ENCODE measurements at places on chromosomes 2 and 18.

GRCh38 chr18:56373601-56374000 is 264.8 kb downstream of the TXNL1 start:
- DNase-seq = no peak

GRCh38 chr2:44551497-44551896 is 189.8 kb downstream of the CAMKMT start:
- DNase-seq = no peak

GRCh38 chr18:47949202-47949601 is 18.7 kb upstream of the SMAD2 start:
- DNase-seq = no peak

DNA sequence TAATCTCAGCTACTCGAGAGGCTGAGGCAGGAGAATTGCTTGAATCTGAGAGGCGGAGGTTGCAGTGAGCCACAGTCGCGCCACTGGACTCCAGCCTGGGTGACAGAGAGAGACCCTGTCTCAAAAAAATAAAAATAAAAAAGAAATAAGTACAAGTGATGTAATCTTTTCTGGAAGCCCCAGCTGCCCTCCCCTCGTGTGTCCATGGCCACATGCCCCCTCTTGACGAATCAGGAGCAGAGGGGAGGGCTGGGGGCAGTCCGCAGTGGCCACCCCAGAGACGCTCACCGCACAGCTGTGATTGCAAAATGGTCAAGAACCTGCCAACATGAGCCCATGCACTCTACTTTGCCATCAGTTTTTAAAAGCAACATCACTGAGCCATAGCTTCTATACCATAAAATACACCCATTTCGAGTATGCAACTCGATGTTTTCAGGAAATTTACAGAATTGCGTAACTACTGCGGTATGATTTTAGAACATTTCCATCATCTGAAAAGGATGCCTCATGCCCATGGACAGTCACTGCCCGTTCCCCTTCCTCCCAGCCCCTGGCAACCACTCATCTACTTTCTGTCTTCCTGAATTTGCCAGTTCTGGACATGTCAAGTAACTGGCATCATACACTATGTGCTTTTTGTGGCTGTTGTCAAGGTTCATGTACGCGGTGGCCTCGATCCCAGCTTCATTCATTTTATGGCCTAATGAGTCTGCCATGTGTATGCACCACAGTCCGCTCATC is 88.1 kb downstream of the NDUFA10 start:
- DNase-seq = no peak

DNA sequence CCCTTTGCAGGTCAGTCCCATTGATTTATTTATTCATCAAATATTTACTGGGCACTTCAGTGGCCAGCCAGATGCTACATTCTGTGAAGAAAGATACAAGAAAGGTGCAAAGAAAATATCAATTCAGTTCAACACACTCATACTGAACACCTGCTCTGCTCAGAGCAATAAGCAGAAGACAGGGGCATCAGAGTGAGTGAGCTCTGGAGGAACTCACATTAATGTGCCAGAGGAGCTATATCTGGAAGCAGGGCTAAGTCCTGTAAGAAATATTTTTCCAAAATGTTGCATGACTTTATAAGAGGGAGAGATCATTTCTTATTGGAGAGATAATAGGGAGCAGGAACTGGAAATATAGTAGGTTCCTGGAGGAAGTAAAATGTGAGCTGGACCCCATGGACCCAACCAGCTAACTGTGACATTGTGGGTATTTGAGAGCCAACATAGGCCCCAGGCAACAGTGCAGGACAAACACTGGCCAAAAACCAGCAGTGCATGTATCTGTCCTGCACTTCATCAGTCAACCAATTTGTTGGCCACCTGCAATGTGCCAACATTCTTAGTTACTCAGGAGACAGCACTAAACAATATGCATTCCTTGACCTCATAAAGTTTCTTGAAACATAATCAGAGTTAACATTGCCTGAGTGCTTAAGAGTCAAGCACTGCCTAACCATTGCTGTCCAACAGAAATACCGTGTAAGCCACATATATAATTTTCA is 102.7 kb upstream of the PTPRM start:
- no peak for DNase-seq

- DNase-seq = peak; percentile 60
Measured at GRCh38 chr18:59268721-59269562, 4.3 kb downstream of the RAX start.

- DNase-seq = no peak
Measured at GRCh38 chr2:157433394-157433793, 10.5 kb downstream of the CYTIP start.

GRCh38 chr18:79792096-79792987 is 5.4 kb upstream of the KCNG2 start:
- DNase-seq = no peak

GRCh38 chr2:216548901-216549331 is 50.3 kb downstream of the RPL37A start:
- DNase-seq = no peak

GRCh38 chr2:237604960-237605359 is 14.4 kb upstream of the RAB17 start:
- no peak for DNase-seq

GRCh38 chr18:26635466-26635865 is 87.1 kb upstream of the KCTD1 start:
- no peak for DNase-seq

DNA sequence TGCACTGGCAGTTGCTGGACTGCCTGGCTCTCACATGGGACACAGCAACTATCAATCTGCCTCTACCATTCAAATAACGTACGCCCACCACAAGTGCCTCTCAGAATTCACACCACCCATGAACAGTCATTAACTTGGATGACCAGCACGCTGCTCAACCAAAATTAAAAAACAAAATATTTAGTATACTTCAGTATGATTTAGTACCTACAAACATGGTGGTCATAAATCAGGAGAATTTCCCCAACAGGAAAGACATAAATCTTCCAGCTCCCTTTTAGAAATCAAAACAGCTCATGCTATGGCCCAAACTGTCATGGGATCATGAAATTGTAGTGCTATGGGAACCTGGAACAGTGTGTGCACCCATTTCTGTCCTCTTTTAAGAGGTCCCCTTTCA is 317.4 kb upstream of the ETAA1 start:
- no peak for DNase-seq

- no peak for DNase-seq
Measured at GRCh38 chr2:19753314-19753713, 148.5 kb downstream of the TTC32 start.

DNA sequence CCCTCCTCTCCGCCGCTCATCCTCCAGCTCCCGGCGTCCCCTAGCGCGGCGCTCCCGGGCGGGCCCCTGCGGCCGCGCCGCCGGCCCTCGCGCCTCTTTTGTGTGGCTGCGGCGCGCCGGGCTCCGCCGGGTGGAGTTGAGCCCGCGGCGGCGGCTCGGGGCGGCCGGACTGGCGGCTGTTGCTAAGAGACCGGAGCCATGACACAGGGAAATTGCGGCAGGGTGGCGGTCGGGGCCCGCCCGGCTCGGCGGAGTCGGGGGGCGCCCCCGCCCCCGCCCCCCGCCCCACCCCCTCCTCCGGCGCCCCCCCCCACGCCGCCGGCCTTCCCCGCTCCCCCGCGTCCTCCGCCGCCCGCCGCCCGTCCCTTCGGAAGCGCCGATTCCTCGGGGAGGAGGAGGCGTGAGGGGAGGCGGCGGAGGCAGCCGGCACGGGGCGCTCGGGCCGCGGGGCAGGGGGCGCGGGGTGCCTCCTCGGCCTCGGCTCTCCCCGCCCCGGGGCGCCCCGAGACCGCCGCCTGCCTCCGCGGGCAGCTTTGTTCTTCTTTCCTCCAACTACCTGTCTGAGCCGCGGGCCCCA is at the start of gene TMEM200C:
Gene TMEM200C (minus strand): TSS at position 224 of the 577 bp plus-strand sequence. CDS start 3,459 bp downstream, outside the sequence.
- peak; percentile 60 for DNase-seq

DNA sequence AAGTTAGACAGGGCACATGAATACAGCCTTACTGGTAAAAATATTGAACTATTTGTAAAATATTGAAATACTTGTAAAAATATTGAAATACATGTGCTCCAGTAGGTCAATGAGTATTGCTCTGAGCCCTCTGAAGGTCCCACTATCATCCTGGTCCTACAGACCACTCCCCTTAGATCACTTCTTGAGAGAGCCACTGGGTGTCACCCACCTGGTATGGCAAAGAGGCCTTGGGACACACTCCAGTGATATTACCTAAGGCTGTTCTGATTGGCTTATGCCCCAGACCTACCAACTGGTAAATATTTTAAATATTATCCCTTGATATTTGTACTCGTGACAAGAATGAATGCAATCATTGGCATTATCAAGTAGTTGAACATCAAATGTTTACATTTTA is 5.0 kb downstream of the THSD7B start:
- DNase-seq = no peak

- DNase-seq = no peak
Measured at GRCh38 chr2:203914546-203915182, 21.9 kb upstream of the ICOS start.

- no peak for DNase-seq
Measured at GRCh38 chr2:44753552-44754285, 187.8 kb upstream of the SIX3 start.

DNA sequence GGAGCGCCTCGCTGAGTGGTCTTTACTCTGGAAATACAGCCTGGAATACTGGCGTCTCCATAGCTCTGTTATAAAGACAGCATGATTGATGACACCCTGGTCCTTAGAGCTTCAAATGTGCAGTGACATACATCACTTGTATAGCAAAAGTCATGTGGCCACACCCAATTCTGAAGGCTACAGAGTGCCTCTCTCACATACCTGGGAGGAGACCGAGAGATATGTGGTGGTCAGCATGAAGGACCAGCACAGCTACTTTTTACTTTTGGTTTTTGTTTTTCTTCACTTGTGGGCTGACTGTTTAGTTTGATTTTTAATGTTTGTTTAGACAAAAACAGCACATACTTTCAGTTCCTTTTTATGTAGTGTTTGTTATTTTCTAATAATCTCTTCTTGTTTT is 938.5 kb upstream of the SOX11 start:
- DNase-seq = no peak

DNA sequence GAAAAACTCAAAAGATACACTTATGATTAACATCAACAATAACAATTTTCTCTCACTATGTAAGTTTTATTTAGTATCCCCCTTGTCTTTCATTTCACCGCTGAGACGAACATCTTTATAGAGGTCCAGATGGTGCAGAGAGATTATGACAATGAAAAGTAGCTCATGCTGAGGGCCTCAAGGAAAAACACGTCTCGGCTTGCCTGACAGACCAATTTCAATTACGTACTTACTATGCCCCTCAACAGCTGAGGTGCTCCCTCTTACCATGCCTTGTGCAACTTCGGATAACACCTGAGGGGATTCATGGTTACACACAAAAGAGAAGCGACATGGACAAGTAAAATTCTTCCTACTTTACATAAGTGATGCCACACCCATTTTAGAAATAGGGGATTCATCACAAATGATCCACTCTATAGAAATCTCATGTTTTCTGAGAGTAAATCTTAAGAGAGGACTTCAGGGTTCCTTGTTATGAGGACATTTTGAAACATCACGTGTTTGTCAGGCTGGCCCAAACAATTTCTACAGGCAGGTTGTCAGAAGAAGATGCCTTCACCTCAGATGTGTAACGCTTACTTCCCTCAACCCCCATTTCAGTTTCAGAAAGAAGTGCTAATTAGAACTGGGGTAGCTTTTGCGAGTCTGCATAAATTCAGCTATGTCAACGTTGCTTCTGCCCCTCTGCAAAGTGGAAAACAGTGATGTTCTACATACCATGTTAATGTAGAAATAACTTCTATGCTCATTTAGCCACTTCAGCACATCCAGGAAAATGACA is 191.4 kb downstream of the NRXN1 start:
- DNase-seq = peak; percentile 78

DNA sequence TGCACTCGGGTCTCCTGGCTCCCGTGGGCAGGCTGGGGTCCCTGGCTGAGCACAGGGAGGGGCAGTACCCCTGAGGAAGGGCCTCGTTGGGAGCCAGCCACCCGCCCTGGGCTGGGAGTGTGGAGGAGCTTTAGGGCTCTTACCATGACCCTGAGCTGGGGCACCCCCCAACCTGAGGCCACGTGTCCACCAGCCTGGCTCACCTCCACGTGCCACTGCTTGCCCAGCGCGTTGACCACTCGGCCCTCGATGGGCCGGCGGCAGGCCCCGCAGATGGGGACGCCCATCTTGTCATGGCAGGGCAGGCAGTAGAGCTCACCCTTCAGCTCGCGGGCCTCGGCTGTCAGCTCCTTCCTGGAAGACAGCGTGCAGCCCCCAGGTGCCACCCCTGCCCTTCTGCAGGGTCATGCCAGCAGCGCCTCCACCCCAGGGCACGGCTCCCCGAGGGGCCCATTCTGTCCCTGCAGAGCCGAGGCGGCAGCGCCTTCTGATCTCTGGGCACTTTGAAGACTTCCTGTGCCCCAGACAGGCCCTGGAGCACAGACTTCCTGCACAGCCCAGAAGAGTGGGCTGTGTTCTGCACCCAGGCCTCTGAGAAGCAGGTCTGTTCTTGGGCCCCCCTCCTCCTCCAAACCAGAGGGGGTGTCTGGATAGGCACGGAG is 4.0 kb upstream of the GPR17 start:
- no peak for DNase-seq

- no peak for DNase-seq
Measured at GRCh38 chr2:235263205-235264120, 230.4 kb upstream of the AGAP1 start.

DNA sequence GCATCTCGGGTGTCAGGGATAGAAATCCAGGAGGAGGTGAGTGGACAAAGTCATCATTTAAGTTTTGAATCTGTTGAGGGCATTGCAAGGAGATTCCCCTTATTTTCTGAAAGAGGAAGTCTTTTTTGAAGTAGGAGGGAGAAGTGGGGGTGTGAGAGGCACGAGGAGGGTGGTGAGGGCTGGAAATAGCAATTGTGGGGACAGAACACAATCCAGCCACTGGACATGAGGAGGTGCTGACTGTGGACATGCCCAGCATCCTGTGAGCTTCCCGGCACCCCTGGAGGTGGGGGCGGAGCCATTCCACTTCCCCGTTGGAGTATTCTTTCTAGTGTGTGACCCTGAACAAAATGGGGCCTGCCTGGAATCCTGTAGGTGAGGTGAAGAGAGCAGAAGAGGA is 310.7 kb upstream of the EPAS1 start:
- DNase-seq = no peak

DNA sequence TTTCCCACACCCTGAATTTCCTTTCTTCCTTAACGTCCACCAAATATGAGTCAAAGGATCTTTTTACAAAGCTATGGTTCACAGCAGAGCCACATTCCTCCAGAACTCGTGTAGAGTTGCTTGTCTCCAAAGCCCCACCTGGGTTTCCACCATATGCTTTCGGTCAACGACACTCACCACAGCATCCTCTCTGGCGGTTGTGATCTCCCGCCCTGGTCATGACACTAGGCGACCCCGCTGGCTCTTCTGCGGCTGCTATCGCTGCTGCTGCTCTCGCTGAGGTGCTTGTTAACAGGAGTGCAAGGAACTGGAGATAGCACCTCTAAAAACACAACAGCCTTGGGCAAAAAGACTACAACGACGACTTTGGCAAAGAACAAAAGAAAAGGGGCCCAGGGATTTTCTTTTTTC is 340 bp downstream of the SLC40A1 start:
- no peak for DNase-seq

GRCh38 chr2:16179701-16180416 is 239.5 kb downstream of the MYCN start:
- no peak for DNase-seq

DNA sequence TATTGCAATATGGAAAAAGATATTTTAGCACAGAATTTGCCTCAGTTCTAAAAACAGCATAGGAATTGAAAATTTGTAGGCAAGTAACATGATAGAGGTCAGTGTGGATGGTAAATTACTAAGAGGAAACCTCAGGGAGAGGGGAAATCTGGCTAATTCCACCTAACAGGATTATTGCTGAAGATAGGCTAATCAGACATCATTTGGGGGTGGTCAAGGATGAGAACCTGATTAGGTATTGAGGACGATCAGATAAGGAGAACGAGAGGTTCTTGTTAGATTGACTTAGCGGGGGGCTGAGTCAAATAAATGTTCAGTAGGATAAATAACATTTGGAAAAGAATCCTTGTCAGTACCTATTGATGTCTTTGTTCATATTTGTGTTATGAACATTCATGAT is 543.2 kb upstream of the LRRTM4 start:
- no peak for DNase-seq

All from NCI-H345 (cell line).